ENCODE measurements at places on chromosomes 5 and 9.

- no peak for DNase-seq
Measured at GRCh38 chr5:82707741-82708140, 369.5 kb downstream of the TMEM167A start.

DNA sequence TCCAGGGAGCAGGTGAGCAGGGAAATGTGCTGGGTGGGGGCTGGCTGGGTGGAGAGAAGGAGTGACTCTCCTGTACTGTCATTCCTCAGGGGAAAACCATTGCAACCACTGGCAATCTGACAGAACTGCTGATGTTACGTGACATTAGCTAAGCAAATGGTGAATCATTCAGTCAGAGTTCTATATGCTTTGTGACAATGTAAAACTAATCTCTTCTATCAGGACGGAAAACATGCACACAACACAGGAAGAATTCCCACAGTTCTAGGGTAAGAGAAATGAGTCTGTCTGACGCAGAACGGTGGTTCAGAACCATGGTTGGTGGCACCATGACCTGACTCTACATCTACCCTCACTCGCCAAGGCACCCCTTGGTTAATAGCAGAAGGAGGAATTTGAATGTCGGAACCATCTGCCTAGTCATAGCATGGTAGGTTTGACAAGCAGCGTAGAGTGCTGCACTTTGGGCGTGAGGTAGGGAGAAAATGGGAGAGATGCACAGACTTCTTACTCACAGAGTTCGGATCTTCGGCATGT lies 243.6 kb upstream of the PANK3 start:
- DNase-seq: no peak

GRCh38 chr9:1837453-1838084 lies 177.6 kb upstream of the SMARCA2 start:
- no peak for DNase-seq

DNA sequence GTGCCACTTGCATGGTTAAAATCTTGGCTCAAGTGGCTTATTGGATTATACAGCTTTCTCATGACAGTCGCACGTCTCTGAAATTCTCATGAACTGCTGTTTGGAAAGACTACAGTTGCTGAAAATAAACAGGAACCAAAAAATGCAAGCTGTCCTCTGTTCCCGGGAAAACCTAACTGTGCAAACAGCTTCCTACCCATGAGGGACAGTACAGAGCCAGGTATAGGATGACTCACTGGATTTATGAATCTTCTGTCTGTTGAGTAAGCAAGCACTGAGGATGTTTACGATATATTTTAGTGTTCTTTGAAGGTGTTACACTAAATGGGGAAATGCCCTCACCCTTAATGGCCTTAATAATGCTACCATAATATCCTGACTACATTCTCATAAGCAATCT lies 380.3 kb upstream of the TNC start:
- no peak for DNase-seq

GRCh38 chr9:72042928-72043327 lies 17.5 kb downstream of the C9orf57 start:
- no peak for DNase-seq

GRCh38 chr9:97299809-97300414 lies 7.5 kb upstream of the CCDC180 start:
- no peak for DNase-seq

DNA sequence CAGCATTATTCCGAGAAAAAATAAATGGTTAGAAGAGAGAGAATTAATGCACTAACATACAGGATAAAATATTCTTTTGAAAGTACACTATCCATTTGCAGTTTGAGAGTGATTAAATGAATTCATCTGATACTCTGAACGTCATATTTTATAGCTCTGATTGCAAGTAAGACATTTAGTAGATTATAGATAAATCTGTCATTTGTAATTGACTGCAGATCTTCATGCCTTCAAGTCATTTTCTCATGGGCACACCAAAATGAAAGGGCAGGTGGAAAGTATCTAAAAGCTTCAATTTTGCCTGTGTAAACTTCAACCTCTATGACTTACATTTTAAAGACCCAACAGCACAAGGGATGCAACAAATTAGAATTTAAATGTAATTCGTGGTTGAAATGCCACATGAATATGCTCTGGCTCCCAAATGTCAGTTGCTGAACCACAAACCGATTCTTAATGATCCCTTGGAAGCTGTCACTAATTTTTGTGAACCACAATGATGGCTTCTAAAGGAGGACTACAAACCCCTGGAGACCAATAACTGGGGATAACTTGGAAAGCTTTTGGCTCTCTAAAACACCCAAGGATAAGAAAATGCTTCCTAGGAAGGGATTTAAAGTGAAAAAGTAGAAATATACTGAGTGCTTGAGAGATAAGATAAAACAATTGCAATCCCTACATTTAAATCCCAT lies 3.9 kb downstream of the TYRP1 start:
- no peak for DNase-seq

- no peak for DNase-seq
Measured at GRCh38 chr5:136192015-136192525, 892 bp downstream of the SMIM32 start.

DNA sequence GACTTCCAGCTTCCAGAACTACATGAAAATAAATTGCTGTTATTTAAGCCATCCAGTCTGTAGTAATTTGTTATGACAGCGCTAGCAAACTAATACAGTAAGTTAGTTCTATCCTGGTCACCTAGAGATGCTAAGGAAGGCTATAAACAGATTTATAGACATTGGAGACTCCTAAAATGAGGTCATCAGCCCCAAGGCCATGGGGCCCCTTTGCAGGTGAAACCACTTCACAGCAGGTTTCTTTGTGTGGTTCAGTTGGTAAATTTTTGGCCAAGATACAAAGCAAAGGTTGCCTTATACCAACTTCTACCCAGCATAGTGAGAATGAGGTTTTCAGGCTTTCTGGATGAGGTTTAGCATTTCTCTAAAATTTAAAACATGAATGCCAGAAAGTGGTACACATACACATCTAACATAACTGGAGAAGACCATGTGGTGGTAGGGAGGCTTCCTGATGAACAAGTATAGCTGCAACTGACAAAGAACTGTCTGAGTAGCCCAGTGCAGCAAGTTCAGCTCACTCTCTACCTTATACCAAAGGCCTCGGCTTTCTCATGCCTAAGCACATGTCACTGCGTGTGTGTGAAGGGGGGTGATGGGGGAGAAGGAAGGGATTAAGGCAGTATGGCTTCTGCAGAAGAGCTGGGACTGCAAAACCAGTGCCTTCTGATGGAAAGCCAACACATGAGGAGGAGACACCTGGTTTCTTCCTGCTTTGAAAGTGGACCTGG lies 264.6 kb upstream of the TAS2R1 start:
- no peak for DNase-seq

DNA sequence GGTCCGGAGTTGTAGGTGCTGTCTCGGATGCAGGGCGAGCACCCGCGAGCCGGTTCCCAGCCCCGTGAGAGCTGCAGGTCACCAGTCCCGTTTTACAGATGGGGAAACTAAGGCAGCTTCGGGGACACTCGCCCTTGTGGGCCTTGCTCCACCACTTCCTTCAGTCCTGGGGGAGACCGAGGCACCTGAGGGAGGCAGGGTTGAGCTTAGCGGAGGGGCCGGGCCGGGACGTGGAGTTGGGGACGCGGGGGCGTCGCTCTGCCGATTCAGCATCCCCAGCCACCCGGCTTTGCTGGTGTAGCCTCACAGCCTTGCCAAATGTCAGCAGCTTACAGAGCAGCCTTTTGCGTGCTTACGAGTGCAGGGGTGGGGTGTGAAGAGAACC lies 530 bp downstream of the BBLN start:
- peak; percentile 70 for DNase-seq

GRCh38 chr5:109706095-109706494 lies 16.4 kb downstream of the MAN2A1 start:
- DNase-seq: no peak

GRCh38 chr9:127444921-127445850 lies 6.0 kb downstream of the RPL12 start:
- DNase-seq: no peak

DNA sequence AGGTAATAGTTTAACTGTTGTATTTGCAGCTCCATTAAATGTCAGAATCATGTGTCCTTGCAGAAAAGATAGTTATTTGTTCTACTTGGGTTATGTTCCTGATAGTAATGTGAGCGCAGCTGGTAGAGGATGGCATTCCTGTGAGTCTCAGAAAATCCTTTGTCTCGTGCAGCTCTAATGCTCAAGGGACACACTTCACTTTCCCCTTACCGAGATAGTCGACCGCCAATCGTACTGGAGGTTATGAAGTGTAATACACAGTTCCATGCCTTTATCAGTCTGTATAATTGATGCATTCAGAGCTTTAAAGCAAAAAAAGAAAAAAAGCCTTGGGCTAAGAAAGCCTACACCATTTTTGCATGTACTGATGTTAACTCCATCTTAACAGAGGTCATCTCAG lies 60.2 kb upstream of the SRP19 start:
- no peak for DNase-seq

GRCh38 chr5:77859306-77859705 lies 83.2 kb upstream of the TBCA start:
- no peak for DNase-seq

GRCh38 chr5:77172713-77173328 lies 37.7 kb upstream of the PDE8B start:
- no peak for DNase-seq

- peak; percentile 66 for DNase-seq
Measured at GRCh38 chr9:129962889-129963703, 79.9 kb downstream of the FNBP1 start.

GRCh38 chr5:80069251-80069800 lies 34.2 kb downstream of the THBS4 start:
- DNase-seq: no peak

DNA sequence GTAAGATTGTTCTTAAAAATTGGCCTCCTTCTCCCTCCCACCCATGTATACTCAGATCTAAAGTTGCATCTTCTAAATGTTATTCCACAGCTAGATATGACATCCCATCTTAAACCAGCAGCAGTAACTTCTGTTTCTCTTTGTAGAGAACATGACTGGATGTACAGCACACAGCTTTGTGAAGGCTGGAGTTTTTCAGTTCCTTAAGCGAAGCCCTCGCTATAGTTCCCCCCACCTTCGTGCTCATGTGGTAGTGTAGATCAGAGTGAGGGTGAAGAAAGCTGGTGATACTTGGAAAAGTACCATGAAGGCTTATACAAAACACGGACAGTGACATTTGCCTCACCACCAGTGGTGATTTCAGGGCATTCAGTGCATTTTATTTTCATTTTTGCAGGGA lies 137.5 kb downstream of the MAT2B start:
- DNase-seq: no peak

- no peak for DNase-seq
Measured at GRCh38 chr9:93510041-93510440, 56.7 kb upstream of the FAM120AOS start.

- no peak for DNase-seq
Measured at GRCh38 chr5:68214482-68215207, 911 bp upstream of the PIK3R1 start.
